ENCODE measurements at places on chromosomes 12 and 14.

DNA sequence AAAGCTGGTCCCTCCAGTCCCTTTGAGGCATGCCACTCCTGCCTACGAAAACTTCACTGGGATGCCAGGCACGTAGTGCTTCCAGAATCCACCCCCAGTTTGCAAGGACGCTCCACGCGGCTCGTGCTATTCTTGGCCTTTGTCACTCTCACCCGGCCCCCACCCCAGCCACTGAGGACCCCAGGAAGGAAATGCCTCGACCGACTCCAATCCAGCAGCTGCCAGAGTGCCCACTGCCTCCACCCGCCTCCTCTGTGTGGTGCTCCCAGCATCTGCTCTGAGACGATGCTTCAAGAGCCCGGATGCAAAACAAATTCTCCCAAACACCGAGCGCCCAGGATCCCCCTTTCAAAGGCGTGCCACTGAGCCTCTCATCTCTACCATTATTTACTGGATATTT, 123.9 kb downstream of the RFLNA start:
- DNase-seq, result no peak

- DNase-seq, result no peak
Observed at GRCh38 chr14:23861666-23862065, 91.9 kb upstream of the DHRS4 start.

DNA sequence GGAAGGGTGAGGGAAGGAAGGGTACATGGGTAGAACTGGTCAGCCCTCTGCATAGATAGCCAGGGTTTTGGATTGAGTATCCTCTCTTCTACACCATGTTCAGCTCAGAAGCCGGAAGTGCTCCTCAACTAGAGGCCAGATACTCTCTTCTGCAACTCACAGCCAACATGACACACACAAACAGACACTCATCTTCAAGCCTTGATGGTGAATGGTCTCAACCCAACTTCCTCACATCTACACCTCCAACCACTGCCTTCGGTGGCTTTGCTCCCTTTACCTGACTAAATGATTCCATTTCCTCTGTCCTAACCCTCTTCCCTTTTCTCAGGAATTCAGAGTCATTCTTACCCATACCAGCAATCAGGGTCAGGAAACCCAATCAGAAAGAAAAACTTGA, 7.6 kb upstream of the FKBP11 start:
- no peak for DNase-seq

GRCh38 chr12:92213166-92213565, 67.5 kb upstream of the BTG1 start:
- DNase-seq, result no peak

DNA sequence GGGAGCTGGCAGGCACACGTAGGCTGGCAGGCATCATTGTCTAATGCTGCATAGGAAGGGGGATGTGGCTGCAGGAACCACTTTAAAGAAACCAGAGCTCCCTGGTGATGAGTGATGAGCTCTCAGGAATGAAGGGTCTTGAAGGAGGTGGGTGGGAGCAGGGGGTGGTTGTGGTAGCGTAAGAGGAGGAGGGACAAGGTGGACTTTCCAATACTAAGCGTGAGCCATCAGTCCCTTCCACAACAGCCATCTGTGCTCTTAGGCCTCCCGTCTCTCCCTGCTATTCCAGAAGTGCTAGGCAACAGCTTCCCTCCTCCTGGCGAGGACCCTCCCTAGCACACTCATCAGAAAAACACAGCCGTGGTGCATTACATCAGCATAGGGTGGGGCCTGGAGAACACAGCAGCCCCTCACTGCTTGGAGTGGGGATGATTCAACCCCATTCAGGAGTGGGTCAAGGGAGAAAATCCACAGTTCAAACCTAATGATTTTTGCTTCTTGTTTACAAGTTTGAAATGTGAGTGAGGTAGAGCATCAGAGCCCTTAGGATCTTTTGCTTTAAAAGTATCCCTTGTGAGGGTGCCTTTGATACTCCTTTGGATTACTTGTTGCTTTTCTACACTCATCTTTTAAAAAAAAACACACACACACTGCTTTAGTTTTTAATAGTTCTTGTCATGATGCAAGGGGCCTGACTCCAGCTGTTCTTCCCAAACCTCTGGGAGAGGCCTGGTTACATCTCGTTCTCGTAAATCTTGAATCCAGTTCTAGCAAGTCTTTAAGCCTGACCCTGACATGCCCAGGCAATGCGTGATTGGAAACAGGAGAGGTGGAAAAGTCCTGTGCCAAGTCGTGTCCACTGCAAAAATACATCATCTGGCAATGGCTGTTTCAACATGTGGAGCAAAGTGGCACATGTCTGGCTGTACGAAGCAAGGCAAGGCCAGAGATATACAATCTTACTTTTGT, 356.4 kb upstream of the DDHD1 start:
- peak; percentile 15 for DNase-seq

GRCh38 chr14:95237121-95237957, 80.0 kb upstream of the DICER1 start:
- no peak for DNase-seq

GRCh38 chr12:52526511-52526951, 6.3 kb upstream of the KRT5 start:
- no peak for DNase-seq

GRCh38 chr12:102481705-102482425, 1.5 kb upstream of the IGF1 start:
- no peak for DNase-seq

- no peak for DNase-seq
Observed at GRCh38 chr12:49970658-49971057, 2.1 kb upstream of the AQP6 start.

GRCh38 chr12:94289461-94290312, 141.3 kb downstream of the PLXNC1 start:
- DNase-seq, result no peak

- DNase-seq, result peak; percentile 55
Observed at GRCh38 chr12:6829536-6830220, 1.5 kb downstream of the P3H3 start.

DNA sequence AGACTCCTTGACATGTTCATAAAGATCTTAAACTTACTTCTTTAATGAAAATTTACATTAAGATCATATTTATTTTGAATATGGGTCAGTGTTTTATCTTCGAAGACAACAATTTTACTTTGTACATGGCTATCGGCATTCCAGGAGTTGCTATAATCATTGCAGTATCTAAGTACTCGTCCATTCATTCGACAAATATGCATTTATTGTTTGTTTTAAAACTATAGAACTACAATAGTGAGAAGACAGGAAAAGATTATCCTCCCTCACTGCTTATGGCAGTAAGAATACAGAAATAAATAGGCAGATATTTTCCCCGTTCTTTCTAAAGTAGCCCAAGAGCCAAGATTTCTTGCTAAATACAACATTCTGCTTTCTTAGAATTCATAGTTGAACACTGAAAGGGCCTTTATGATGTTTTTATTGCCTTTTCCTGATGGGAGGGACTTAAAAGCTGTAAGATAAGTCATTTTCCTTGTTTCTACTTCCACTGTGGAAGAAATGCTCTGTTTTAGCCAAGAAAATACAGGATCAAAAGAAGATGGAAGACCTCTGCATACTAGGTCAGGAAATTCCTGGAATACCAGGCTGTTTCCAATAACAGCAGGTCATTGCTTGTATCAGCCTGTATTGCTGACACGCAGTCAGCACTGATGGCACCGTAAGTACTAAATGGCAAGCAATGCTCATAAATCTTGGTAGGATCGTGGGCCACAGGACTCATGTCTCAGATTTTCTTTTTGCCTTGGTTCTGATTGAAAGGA, 521.0 kb upstream of the ATP2B1 start:
- no peak for DNase-seq

DNA sequence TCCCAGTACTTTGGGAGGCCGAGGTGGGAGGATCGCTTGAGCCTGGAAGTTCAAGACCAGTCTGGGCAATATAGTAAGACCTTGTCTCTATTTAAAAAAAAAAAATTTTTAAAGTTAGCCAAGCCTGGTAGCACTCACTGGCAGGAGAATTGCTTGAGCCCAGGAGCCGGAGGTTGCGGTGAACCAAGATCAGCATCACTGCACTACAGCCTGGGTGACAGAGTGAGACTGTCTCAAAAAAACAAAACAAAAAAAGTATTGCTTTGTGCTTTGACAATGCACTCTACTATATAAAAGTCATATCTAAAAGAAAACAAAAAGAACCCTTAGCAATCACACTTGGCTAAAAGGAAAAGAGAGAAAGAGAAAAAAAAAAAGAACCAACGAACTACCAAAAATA, 26.8 kb downstream of the GNPTAB start:
- no peak for DNase-seq

GRCh38 chr14:95255487-95255886, 64.2 kb downstream of the CLMN start:
- no peak for DNase-seq

DNA sequence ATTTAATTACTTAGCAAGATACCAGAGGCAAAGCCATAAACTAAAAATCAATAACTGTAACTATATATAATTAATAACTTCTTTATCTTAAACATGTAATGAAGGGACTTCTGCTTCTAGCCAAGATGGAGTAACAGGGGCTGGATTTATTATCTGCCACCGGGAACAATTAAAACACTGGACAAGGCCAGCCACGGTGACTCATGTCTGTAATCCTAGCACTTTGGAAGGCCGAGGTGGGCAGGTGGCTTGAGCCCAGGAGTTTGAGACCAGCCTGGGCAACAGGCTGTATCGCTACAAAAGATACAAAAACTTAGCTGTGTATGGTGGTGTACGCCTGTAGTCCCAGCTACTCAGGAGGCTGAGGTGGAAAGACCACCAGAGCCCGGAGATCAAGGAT, 113.6 kb downstream of the TAOK3 start:
- DNase-seq, result no peak

- no peak for DNase-seq
Observed at GRCh38 chr12:3568695-3569094, 77.7 kb downstream of the PRMT8 start.

DNA sequence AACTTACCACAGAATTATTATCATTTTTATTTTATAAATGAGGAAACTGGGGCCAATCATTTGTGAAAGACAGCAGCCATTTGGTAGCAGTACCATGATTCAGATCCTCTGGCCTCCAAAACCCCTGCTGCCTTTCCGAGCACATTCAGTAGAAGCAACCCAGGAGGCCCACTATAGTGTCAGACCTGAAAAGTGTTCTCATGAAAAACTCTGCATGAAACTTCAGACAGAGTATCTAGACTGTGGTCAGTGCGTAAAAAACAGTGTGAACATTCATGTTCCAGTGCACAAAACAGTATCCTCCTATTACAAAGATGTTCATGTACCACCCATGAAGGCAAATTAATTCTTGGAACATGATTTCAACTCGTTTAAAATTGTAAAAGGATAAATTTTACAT, 112.0 kb downstream of the EPS8 start:
- no peak for DNase-seq

DNA sequence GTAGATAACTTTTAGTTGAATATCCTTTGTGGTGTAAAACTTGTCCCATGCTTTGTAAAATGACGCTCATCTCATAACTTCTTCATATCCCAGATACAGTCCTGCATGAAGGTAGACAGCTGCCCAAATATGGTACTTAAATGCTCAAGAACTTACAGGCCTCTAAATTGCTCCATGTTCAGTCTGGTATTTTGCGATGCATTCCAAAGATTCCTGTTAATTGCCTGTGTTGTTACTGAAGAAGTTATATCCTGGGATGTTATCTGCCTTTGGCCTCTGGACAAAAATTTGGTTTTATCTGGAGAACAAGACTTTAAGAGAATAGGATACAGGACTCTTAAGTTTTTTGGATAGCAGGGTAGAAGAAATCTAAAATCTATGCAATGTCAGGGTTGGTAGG, 473.0 kb downstream of the PCNX1 start:
- no peak for DNase-seq

GRCh38 chr12:128795530-128796361, 28.0 kb downstream of the SLC15A4 start:
- no peak for DNase-seq

DNA sequence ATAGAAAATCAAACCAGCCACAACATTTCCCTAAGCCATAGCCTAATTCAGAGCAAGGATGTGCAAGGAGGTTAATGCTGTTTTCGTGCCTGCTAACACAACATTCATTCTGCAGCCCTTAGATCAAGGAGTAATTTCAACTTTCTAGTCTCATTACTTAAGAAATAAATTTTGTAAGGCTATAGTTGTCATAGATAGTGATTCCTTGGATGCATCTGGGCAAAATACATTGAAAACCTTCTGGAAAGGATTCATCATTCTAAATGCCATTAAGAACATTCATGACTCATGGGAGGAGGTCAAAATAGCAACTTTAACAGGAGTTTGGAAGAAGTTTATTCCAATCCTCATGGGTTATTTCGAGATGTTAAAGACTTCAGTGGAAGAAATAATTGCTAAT, 283.2 kb downstream of the RPAP3 start:
- DNase-seq, result no peak

DNA sequence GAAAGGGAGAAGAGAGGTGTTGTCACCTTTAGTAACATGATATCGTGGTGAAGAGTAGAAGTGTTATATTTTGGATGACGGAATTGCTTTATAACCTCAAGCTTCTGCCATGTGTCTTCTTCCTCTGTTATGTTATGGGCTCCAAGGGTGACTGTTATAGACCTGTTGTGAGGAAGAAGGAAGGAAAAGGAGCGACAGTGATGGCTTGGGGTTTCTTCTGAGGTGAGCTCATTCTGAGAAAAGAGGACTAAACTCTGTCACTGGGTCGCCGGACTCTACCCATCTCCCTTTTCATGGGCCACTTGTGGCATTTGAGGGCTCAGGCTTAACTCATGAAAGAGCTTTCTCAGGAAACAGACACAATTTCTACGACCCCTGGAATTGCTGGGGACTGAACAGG, 1.6 kb downstream of the CMA1 start:
- DNase-seq, result no peak

- DNase-seq, result no peak
Observed at GRCh38 chr12:52428121-52428520, 6.0 kb downstream of the KRT75 start.

DNA sequence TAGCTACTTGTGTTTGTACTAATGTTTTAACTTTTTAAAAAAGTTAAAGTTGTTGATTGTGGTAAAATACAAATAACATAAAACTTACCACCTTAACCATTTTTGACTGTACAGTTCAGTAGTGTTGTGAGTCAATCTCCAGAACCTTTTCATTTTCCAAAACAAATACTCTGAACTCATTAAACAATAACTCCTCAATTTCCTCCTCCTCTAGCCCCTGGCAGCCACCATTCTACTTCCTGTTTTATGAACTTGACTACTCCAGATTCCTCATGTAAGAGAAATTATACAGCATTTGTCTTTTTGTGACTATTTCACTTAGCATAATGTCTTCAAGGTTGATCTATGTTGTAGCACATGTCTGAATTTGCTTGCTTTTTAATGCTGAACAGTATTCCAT, 299.1 kb upstream of the AMIGO2 start:
- DNase-seq, result no peak

GRCh38 chr12:27335364-27336281, 3.0 kb downstream of the BMAL2 start:
- no peak for DNase-seq

GRCh38 chr12:19209661-19210060, 80.1 kb downstream of the PLEKHA5 start:
- no peak for DNase-seq

DNA sequence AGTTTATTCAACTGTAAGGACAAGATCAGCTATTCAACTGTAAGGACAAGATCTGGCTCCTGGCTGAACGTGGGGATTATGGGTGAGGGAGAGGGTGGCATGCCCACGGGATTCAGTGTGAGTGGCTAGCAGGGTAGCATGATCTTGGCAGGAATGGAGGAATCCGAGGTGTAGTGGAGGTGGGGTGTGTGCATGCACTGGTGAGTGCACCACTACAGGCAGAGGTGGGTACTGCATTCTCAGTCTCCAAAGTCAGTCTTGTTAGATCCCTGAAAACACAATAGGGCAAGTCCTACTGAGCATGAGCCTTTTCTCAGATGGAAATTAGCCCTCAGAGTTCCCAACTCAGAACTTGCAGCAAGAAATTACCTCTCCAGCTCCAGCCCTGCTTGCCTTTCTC, 32.2 kb upstream of the DCD start:
- no peak for DNase-seq

All from amniotic stem cell (primary cell).